ENCODE measurements at places on chromosomes 4 and X. TPM values are rescaled to one million over a fixed set of nuclear protein-coding genes. Genes with fewer than 3 reads are reported as not detected.

DNA sequence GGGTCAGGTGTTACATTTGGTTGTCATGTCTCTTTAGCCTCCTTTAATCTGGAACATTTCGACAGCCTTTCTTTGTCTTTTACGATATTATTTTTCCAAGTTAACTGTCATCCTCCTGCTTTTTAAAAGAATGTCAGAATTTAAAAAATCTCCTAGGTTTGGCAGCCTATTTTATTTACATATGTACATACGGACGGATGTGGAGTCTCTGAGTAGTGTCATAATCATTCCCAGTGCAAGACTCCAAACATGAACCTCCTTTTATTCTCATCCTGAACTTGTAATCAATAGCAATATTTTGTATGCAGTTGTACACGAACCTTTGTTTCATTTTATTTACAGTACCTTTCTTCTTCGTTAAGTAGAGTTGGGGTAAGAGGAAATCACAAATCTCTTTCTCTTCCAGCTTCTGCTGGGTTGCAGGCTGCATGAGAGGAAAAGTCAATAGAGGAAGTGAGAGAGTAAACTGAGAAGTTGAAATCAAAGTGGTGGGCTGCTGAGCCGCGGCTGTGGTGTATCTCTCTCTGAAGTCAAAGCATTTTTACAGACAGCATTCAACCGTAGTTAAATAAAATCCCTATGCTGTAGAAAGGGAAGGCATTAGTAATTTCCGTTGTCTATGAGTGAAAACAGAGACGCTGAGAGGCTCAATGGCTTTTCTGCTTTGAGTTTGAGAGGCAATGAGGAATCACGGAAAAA lies 53.9 kb upstream of the RPS6KA3 start:
- DNase-seq = no peak

- DNase-seq = no peak
These were observed 169.2 kb upstream of the MAGEB18 start for GRCh38 chrX:25968920-25969319.

- DNase-seq = peak; percentile 59
These were observed 9.6 kb downstream of the SLC25A5 start for GRCh38 chrX:119477812-119478232.

GRCh38 chr4:78763251-78763650 lies 12.9 kb upstream of the BMP2K start:
- no peak for DNase-seq

- no peak for DNase-seq
These were observed 200.4 kb upstream of the GYPA start for GRCh38 chr4:144340931-144341330.

GRCh38 chr4:5379895-5380294 lies 328.5 kb downstream of the EVC2 start:
- DNase-seq = no peak

DNA sequence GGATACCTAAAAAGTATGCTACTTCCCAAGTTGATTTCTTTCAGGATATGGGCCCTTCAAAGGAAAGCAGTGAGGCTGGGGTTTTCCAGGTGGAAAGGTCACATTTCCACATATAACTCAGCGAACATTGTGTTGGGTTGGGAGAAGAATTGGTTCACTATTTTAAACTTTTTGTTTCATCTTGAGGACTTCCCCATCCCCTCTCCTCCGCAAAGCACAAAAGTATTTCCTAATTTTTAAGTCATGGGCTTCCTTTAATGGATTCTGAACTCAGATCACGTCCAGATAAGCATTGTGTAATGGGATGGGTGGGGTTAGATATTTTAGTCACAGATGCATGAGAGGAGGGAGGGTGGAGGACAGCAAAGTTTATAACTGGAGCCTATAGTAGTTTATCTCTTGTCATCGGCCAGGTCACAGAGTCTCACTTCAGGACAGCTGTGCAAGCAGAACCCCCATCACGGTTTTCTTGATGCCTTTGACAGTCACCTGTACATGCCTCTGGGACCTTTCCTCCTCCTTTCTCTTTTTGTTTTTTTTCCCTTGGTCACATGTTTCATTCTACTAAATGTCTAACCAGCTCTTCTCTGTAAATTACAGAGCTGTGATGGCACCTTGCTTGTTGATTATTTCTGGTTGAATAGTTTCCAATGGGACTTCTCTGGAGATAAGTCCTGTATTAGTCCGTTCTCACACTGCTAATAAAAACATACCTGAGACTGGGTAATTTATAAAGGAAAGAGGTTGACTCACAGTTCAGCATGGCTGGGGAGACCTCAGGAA lies 115.4 kb downstream of the PTTG2 start:
- peak; percentile 67 for DNase-seq

DNA sequence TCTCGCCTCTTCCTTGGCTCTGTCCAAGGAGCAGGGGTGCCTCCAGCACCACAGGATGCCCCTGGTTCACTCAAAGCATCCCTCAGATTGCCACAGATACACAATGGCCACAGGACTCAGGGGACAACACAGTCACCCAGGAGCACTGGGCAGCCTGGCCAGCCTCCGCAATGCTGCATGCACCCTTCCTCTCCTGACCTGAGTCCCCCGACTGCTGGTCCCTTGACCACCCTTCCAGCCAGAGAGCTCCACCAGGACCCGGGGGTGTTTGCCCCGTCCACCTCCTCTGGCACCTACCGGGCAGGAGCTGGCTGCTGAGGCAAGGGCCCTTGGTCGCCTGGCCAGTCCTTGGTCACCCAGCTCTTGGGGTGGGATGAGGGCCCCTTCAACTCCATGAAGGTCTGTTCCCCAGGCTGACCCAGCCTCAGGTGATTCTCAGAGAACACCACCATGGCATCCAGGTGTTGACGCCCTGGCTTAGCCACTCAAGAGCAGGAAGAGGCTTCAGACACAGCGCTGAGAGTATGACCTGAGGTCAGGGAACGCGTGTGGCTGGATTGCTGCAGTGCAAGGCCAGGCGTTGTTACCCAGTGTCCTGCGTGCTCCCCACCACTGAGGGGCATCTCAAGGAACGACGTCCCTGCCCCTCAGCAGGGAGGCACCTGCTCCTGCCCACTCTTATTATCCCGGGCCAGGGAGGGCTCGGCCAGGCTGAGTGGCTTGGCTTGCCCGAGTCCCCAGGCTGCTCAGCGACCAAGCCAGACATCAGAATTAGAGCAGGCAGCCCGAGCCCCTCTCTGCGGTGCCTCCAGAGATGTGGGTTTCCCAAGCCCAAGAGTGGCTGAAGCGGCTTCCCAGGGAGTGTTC lies 10.2 kb downstream of the ADRA2C start:
- DNase-seq = no peak

GRCh38 chr4:68987007-68987406 lies 35.4 kb upstream of the UGT2A3 start:
- DNase-seq = no peak

DNA sequence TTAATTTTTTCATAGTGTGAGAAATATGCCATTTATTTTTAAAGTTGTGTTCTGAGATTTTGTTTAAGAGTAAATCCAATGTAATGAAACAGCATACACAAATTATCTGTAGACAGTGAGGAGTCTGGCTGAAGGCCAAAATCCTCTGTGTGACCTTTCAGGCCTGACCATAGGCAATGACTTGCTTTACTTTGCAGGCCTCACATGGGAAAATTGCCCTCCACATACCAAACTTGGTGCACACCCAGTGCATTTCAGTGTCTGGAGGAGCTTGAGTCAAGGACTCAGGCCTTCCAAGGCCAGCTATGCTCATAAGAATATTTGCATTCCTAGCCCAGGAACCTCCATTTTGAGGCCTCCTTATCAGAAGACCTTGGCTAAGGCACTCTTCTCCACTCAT lies 430.1 kb downstream of the GABRG1 start:
- DNase-seq = no peak

DNA sequence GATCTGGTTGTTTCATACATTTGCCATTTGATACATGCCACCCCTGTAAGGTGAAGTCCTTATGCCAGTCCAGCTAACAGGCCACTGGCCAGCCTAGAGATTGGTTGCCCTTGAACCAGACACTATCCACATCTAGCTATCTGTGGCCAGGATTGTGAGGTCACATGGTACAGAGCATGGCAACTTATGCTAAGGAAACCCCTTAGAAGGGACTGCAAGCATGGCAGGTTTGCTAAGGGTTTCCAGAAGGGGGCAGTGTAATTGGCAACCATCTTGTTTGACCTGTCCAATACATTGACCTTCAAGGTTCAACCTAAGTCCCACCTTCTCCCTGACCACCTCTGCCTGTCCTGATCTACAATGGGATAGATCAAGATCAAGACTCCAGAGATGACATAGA lies 47.5 kb downstream of the SMC1A start:
- DNase-seq = no peak

DNA sequence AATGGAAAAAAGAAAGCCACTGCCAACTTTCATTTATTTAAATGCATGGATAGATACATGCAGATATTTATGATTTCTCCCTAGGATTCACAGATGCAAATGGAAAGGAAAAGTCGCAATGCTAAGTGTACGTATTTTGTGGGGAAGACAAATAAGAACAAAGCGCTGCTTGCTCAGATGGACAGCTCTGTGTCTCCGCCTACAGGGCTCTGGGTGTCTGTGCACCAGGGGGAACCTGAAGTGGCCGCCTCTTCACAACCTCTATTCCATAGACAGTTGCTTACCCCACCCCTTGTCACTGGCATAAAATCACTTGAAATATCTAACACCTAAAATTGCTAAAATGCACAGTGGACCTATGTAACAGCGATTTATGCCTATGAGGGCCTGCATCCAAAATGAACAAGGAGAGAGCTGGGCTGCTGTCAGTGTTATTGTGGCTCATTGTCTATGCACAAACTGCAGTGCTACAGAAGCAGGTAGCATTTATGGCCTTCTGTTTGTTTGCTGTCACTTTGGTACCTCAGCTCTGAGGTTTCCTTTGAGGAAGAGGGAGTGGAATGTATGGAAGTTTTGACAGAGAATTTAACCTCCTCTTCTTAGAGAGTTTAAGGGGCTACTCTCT lies 58.6 kb upstream of the PAGE1 start:
- no peak for DNase-seq

DNA sequence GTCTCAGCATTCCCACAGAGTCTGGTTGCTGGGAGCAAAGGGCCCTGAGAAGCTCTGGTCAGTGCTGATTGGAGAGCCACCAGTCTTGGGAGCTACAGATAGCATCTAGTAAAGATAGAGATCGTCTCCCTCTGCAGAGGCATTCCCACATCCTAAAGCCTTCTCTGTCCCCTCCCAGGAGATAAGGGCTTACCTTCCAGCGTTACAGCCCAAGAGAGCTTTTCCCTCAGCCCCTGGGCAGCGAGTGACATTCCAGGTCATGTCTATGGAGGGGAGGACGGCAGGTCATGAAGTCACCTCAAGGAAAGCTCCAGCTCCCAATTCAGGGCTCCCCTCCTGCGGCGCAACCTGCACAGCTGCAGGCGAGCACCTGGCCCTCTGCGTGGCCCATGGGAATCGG lies 29.9 kb downstream of the CLDN34 start:
- DNase-seq = no peak

DNA sequence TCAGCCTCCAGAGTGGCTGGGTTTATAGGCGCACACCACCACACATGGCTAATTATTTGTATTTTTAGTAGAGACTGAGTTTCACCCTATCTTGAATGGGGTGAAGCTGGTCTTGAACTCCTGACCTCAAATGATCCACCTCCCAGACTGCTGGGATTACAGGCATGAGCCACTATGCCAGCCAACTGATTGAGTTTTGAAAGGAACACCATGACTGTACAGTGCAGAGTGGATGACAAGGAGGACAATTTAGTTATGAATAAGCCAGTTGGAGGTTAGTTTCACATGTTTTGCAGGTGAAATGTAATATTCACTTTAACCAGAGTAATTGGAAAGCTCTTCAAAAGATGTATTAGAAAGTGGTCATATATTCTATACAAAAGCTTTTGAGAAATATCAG lies 60.8 kb downstream of the PCDH18 start:
- DNase-seq = no peak

DNA sequence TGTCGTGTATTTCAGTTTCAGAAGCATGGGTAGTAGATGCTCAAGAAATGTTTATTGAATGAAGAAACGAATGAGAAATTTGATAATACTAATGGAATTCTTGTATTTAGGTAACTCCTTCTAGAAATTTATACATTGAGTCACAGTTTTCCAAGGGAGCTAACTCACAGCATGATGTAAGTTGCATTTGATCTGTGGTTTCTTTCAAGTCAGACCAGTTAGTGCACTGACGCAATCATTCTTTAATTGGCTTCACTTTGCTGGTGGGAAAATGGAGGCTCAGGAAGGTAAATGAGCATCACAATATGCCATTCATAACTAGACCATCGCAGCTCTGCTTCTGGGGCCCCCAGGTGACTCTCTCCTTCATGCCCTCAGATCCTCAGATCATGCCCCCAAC lies 17.3 kb upstream of the CWH43 start:
- DNase-seq = peak; percentile 68

GRCh38 chr4:39287223-39287622 lies 78.9 kb downstream of the RFC1 start:
- no peak for DNase-seq

DNA sequence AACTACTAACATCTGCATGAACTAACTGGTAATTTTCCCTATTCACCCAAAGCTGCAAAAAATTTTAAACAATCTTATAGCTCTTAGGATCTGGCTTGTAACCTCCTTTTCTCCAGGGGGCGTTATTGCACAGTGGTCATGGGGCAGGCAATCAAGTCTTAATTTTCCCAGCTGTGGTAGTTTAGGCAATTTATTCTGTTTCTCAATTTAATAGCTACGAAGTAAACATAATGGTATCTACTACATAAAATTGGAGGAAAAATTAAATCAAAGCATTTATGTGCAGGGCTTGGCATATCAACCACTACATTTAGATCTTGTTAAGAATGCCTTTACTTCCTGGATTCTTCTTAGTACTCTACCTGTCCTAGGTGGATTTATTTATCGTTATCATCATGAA lies 137.4 kb upstream of the GUCY1A1 start:
- peak; percentile 5 for DNase-seq

GPC3 gene
- total RNA-seq = not detected

NSG1 gene
- not detected for total RNA-seq

TLR3 gene
- 0.90 TPM for total RNA-seq

DMP1 gene
- not detected for total RNA-seq

TIGD4 gene
- not detected for total RNA-seq

Data from HFFc6 (cell line).